ENCODE measurements at places on chromosomes 5 and 9. TPM values are rescaled to one million over a fixed set of nuclear protein-coding genes. Genes with fewer than 3 reads are reported as not detected.

The MCC gene
- 33.5 TPM for total RNA-seq

The BAAT gene
- total RNA-seq: not detected

The GPR150 gene
- 0.66 TPM for total RNA-seq

The CCDC192 gene
- total RNA-seq: not detected

The LMBRD2 gene
- 12.2 TPM for total RNA-seq

The DCANP1 gene
- not detected for total RNA-seq

The FAXDC2 gene
- total RNA-seq: 14.9 TPM

The KCNN2 gene
- total RNA-seq: 0.44 TPM

The PCDHB12 gene
- 0.15 TPM for total RNA-seq

The PRR16 gene
- 9.3 TPM for total RNA-seq

The CACFD1 gene
- 8.7 TPM for total RNA-seq

The PFN3 gene
- total RNA-seq: not detected
